ENCODE measurements at places on chromosomes 4 and X. TPM values are rescaled to one million over a fixed set of nuclear protein-coding genes. Genes with fewer than 3 reads are reported as not detected.

CASK gene
- total RNA-seq, result 78.3 TPM

TEX13D gene
- total RNA-seq, result not detected

ATP2B3 gene
- not detected for total RNA-seq

PAGE2 gene
- total RNA-seq, result not detected

WAS gene
- 0.17 TPM for total RNA-seq

Data from fibroblast of lung (primary cell).